NCI-H1105 treated with DMSO at 0.1 percent for 48 hours (cell line): ENCODE measurements at places on chromosomes 7 and 10.
A peak's percentile ranks its signal among the peaks of the same experiment; 100 is the strongest.

- no peak for DNase-seq
Observed at GRCh38 chr10:97961945-97962344, 68.5 kb downstream of the CRTAC1 start.

DNA sequence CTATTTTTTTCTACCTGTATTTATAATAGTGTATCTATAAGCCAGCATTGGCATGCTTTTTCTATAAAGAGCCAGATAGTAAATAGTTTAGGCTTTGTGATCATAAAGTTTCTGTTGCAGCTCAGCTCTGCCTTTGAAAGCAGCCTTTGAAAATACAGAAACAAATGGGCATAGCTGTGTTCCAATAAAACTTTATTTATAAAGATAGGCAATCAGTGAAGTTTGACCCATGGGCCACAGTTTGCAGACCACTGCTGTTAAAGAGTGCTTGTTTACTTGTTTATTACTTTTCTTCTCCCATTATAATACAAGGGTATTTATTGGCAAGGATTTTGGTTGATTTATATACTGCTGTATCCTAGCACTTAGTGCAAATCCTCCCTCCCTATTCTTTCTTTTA, 72.5 kb downstream of the SRI start:
- no peak for DNase-seq

DNA sequence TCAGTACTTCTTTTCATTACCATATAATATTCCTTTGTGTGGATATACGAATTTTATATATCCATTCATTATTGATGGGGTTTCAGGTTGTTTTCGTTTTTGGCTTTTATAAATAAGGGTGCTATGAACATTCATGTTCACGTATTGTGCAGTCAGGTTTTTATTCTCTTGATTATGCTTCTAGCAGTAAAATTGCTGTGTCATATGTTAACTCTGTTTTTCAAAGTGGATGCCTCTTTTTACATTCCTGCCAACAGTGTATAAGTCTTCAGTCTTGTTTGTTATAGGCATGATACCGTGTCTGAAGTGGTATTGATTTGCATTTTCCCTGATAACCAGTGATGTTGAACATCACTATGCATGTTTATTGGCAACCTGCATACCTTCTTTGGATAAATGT, 127.1 kb upstream of the CNTNAP2 start:
- DNase-seq, result no peak

DNA sequence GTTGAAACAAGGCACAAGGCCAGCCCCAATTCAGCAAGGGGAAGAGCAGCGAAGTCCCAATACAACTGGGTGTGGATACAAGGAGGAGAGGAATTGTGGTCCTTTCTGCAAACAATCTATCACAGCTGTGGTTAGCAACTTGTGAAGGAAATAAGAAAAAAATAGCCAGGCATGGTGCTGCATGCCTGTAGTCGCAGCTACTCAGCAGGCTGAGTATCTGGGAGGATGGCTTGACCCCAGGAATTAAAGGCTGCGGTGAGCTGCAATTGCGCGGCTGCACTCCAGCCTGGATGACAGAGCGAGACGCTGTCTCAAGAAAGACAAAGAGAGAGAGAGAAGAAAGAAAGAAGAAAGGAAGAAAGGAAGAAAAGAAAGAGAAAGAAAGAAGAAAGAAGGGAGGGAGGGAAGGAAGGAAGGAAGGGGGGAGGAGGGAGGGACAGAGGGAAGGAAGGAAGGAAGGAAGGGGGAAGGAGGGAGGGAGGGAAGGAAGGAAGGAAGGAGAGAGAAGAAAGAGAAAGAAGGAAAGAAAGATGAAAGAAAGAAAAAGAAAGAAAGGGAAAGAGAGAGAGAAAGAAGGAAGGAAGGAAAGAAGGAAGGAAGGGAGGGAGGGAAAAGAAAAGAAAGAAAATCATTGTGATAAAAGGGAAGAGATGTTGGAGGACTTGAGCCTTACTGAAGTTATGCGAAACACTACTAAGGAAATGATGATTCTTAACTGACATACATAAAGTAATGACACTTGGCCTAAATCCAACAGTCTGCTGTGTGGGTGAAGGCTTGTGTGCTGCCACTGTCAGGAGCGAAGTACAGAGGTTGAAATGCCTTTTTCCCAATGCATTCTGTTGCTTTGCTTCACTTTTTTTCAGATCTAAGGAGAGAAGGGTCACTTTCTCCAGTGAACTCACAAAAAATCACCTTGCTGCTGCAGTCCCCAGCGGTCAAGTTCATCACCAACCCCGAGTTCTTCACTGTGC, 117.0 kb upstream of the STK17A start:
- peak; percentile 9 for DNase-seq

DNA sequence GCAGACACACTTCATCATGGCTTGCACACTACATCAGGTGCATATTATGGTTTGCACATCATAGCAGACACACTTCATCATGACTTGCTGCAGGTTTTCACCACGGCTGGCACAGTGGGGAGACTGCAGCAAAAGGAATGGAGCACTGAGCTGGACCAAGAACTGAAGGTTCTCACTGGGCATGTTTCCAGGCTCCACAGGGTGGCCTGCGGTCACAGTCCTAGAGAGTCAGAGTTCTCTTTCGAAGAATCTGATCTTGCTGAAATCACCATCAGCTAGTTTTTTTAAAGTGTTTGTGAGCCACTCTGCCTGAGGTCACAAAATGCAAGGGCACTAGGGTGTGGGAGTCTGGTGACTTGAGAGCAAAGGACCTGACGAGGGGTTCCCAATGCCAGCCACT, 140.4 kb upstream of the NPY start:
- DNase-seq, result no peak

- no peak for DNase-seq
Observed at GRCh38 chr7:4561795-4562194, 120.3 kb upstream of the FOXK1 start.

GRCh38 chr7:1698951-1699350, 28.9 kb downstream of the ELFN1 start:
- DNase-seq, result no peak

DNA sequence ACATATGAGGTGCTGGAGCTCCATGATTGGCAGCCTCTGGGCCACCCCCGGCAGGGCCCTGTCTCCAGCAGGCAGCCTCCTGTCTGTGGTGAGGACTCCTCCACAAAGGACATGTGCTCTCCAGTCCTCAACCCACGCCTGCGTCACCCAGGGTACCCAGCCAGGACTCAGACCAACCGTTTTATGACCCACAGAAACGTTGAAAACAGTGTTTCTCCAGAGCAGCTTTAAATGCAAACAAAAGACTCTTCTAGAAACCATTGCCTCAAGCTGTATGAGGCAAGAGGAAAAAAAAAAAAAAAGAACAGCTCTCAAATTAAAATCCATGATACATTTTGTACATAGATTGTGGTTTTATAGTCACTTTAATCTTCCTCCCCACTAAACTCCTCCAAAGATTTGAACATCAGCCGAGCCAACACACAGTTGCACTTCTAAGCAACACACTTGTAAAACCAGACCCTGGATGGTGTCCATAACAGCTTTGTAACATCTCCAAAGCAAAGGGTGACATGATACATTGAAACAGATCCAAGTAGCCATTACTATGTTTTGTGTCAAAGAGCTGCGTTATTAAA, 175.0 kb upstream of the LYZL2 start:
- DNase-seq, result no peak

DNA sequence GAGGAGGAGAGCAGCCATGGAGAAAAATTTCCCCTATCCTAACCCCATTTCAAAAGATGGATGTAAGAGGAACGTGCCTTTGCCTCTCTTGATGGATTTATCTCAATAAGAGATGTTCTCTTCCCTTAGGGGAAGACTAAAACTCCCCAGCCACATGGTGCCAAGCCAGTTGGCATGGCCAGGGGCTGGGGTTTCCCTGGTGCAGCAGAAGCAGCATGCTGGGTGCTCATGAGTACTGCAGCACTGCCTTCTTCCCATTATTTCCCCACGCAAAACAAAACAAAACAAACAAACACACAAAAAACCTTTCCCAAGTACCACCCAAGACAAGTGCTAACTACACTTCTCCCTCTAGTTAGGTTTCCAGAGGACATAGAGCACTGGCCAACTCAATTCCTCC, 97.2 kb downstream of the DOCK4 start:
- DNase-seq, result no peak

- no peak for DNase-seq
Observed at GRCh38 chr7:18913106-18913505, 204.3 kb downstream of the TWIST1 start.

GRCh38 chr10:84214612-84215235, 10.6 kb downstream of the LRIT2 start:
- DNase-seq, result no peak

GRCh38 chr10:89613582-89613981, 31.5 kb downstream of the PANK1 start:
- no peak for DNase-seq

GRCh38 chr10:48450741-48451466, 144.4 kb downstream of the MAPK8 start:
- no peak for DNase-seq

DNA sequence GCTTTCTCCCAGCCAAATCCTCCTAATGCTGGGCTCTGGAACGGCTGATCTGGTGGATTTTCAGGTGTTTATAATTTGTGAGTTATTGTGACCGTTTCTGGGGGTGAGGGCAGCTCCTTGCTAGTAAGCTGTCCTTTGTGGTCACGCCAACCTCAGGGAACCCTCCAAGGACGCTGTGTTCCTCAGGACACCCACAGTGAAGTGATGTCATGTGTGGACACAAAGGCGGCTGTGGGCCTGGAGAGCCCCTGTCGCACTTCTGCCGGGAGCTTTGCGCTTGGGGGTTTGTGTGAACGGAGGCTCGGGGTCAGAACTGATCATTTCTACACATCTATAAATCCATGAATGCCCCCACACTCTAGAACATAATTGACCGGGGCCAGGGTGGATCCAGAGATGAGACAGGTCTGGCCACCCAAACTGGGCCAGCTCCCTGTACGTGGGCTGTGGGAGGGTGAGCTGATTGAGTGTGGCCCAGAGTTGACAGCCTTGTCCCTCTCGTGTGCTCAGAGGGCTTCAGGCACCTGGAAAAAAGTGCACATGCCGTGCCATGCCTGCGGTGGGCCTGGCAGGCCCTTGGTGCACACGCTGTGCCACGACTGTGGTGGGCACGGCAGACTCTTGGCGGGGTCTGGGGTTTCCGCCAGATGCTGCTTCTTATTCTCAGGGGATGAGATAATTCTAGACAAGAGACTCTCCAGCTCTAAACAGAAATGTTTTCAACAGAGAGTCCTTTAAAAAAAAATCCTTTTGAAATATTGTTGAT, 130.2 kb downstream of the VIPR2 start:
- DNase-seq, result no peak

GRCh38 chr7:750111-750905, 23.2 kb upstream of the PRKAR1B start:
- no peak for DNase-seq
